Cardiac fibroblast (primary cell): ENCODE measurements at places on chromosomes 4 and X.
A peak's percentile ranks its signal among the peaks of the same experiment; 100 is the strongest.

DNA sequence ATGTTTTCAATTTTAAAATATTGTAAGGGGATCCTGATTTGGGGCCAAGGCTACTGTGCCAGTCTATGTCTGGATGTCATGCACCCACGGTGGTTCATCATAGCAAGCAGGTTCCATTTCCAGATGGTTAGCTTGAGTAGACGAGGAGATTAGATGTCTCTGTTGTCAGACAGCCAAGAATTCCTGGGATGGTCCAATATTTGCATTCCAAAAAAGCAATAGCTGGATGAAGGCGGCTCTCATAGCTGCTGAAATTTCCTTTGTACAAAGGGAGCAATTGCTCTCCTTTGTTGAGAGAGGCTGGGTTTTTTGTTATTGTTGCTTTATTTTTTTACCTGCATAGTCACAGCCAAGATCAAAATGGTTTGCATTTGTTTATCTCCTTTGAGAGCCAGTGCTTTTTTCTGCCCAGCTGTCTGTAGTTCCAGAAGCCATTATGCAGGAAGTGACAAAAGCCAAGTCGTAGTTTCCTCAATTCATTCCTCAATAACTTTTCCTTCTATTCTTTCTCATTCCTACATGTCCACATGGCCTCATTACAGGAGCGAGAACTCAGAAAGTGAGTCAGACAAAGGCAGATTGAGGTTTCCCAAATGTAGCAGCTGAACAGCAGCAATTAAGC, 107.9 kb downstream of the MMRN1 start:
- no peak for DNase-seq

- DNase-seq = peak; percentile 49
Measured at GRCh38 chr4:7770224-7771050, 169.2 kb downstream of the AFAP1 start.

- DNase-seq = peak; percentile 33
Measured at GRCh38 chr4:52925531-52925968, 63.4 kb downstream of the RASL11B start.

DNA sequence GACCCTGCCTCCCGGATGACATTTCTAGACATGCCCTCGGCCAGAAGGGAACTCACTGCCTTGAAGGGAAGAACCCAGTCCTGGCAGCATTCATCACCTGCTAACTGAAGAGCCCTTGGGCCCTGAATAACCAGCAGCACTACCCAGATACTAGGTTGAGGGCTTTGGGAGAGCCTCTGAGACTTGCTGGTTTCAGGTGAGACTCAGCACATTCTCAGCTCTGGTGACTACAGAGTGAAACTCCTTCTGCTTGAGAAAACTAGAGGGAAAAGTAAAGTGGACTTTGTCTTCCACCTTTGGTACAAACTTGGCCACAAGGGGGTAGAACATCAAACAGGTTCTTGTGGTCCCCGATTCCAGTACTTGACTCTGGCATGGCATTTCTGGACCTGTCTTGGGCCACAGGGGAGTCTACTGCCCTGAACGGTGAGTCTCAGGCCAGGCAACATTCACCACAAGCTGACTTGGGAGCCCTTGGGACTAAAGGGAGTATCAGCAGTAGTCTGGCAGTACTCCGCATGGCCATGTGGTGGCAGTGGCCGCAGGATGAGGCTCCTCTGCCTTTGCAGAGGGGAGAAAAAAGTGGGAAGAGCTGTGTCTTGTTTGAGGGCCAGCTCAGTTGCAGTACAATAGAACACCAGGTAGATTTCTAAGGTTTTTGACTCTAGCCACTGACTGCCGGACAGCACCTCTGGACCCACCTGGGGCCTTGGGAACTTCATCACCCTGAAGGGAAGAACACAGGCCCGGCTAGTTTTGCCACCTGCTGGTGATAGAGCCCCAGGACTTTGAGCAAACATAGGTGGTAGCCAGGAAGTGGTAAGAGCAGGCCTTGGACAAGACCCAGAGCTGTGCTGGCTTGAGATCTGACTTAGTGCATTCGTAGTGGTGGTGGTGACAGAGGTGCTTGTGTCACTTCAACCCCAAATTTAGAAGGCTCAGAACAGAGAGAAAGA, 414.8 kb downstream of the OPHN1 start:
- peak; percentile 54 for DNase-seq

DNA sequence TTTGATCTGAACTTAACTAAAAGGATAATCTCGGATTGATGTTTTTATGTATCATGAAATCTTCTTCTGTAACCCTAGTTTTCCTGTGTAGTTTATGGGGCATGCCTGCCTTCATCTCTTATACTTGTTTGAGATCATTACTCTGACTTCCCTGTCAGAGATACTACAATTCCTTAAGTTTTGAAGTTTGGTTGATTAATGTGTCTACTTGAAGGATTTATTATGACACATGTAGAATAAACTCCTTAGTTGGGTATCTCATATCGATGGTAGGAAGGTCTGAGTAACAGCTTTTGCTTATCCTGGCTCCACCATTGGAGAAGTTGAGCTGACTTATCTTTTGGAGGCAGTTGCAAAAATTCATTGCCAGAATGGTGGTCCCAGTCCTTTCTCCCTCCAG, 46.7 kb downstream of the WWC2 start:
- DNase-seq = no peak

GRCh38 chr4:40337523-40337922, 2.4 kb downstream of the CHRNA9 start:
- DNase-seq = no peak

DNA sequence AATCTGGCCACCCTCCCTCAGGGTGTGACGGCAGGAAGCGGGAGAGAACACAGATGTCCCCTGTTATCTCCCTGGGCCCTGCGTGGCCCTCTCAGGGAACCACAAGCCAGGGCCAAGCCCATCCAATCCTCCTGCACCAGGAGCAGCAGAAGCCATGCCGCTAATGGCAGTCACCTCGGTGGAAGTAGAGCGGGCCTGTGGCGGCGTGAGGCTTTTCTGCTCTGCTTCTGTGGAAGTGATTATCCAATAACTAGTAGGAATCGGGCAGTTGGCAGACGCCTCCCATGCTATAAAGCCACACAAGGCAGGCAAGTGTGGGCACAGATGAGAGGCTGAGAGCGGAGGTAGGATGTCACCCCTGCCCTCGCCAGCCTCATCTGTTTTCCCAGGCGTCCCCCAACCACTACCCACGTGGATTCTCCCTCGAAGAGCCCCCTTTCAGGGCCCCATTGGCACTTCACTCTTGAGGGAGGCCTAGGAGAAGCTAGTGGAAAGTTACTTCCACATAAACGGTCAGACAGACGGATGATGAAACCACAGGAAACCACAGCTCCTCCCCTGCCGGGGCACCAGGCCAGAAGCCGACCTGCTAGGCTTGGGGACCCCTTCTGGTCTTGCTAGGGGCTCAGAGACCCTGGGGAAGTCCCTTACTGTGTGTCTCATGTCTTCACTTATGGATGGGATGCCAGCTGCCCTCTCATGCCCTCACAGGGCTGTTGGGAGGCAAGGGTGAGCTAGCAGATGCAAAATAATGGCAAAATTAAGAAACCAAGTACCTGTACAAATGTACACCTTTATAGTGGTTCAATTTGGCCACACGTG, 18.8 kb upstream of the TMSB4X start:
- peak; percentile 80 for DNase-seq

DNA sequence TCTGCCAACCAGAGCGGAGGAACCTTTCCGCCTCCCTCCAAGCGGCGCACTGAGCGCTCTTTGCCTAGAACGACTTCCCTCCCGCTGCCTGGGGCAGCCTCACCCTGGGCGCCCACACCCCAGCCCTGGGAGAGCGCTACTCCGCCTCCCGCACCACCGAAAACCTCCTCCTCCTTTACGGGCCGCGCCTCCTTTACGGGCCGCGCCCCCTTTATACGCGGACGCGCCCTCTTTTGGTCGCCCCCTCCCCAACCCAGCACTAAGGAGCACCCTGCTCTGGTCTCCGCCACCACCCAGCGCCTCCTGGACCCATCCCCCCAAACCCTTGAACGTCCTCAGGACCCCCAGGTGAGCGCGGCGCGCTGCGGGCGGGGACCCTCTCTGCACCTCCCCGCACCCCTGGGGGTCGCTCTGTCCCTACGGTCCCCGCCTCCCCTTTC, 586 bp upstream of the NSG1 start:
- DNase-seq = peak; percentile 26

DNA sequence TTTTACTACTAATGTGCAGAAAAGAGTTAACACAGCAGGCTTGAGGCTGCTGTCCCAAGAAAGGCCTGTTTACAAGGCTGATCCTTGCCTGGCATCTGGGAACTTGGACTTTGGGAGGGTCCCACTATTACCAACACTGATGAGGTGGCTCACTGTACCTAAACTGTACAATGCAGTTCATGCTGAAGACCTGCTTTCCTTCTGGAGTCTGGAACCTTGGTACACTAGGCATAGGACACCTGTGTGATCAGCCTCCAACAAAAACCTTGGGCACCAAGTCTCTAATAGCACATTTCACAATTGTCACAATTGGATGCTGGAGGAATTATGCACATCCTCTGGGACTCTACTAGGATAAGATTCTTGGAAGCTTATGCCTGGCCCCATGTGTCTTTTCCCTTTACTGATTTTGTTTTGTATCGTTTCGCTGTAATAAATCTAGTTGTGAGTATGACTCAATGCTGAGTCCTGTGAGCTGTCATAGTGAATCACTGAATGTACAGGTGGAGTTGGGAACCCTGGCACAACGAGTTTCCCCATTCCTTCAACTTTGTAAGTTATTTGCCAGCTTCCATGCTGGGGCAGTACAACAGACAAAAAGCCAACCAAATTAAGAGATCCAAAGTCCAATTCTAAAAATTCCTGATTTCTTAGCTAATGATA, 45.9 kb downstream of the TEC start:
- DNase-seq = peak; percentile 16

GRCh38 chr4:93334003-93334402, 494.6 kb upstream of the ATOH1 start:
- no peak for DNase-seq

GRCh38 chrX:122134291-122134690, 1049.8 kb upstream of the GRIA3 start:
- DNase-seq = no peak

GRCh38 chr4:88584471-88584900, 7.8 kb upstream of the HERC3 start:
- no peak for DNase-seq

DNA sequence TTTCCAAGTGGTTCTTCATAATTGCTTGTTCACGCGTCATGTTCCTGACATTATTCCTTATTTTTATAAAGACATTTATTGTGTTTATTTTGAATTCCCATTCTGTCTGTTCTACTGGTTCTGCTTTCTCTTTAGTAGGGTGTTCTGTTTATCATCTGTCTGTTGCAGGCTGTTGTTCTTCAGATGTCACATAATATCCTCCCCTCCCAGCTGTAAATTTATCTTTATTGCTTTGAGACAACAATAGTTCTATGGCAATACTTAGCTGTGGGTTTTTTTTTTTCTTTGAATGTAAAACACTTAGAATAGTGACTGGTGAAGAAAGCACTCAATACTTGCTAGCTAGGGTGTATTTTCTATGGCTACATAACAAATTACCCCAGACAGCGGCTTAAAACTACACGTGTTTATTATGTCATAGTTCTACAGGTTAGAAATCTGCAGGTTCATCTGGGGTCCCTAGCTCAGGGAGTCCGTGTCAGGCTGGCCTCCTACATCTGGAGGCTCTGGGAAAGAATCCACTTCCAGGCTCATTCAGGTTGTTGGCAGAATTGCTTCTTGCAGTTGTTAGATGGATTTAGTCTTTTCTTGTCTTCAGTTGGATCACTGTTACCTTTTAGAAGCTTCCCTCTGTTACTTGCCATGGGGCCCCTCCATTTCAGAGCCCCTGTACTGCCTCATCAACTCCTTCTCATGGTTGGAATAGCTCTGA, 63.4 kb upstream of the ENPEP start:
- no peak for DNase-seq

GRCh38 chr4:158170691-158171561, 1.9 kb downstream of the GASK1B start:
- peak; percentile 73 for DNase-seq

DNA sequence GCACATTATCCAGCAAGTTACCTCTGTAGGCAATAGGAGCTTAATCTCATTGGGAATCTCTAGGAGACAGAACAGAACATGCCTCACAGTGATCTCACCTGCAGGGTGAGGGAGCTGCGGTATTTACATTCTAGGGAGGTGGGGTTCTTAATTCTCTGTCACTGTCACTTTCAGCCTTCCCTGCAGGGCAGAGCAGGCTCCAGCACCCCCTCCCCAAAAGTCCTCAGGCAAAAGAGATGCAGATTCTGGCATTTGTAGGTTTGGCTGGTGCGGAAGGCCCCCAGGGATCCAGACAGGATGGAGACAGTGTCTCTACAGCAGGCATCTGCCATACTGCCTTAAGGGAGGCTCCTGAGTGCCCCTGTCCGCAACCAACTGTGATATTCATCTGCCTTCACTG, 166.4 kb upstream of the ATP6AP2 start:
- DNase-seq = no peak

DNA sequence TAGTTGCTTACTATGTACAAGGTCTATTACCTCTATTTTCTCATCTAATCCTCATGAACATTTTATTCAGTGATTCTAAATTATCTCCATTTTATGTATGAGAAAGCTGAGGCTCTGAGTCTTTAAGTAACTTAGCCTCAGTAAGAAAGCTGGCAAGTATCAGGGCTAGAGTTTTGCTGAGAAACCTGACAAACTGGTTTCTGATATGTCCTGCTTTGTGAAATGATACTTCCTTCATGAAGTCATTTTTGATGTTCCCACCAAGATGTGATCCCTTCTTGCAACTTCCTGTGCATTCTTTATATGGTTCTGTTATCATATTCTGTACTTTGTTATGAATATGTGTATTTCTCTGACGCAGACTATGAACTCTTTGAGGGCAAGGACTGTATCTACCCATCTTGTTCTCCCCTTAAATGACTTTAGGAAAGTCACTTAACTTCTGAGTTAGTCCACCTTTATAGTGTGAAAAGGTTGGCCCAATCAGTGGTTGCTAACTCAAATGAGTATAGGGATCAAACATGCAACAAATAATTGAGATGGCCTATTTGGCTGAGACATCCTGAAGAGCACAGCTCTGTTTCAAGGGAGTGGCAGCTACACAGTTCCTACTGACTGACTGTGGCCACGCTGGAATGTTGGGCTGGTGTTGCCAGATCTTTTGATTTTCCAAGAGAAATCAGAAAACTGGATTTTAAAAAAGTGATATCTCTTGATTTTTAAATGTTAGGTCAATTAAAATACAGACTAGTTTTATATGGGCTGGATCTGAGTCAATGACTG, 127.9 kb upstream of the AMOT start:
- DNase-seq = no peak

DNA sequence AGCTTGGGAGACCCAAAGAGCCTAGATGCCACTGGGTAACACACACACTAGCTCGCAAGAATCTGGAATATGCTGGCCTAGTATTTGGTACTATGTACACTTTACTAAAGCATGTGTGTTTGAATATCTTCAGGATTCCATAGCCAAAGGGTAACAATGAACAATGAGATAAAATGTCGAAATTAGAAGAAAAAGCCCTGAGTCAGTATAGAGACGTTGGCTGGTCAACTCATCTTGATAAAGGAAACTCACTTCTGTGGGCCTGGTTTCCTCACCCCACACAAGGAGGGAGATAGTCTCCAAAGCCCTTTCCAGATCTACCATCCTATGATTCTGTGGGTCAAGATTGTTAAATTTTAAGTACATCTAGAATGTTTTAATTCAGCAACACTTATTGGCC, 6.9 kb downstream of the ZDHHC9 start:
- DNase-seq = no peak

GRCh38 chr4:59122626-59123025, 2012.4 kb upstream of the IGFBP7 start:
- DNase-seq = no peak

GRCh38 chr4:100284129-100284880, 94.0 kb upstream of the DDIT4L start:
- DNase-seq = no peak

GRCh38 chrX:32408389-32408788, 803.0 kb downstream of the DMD start:
- DNase-seq = no peak
